ENCODE measurements at places on chromosomes 11 and 22.

DNA sequence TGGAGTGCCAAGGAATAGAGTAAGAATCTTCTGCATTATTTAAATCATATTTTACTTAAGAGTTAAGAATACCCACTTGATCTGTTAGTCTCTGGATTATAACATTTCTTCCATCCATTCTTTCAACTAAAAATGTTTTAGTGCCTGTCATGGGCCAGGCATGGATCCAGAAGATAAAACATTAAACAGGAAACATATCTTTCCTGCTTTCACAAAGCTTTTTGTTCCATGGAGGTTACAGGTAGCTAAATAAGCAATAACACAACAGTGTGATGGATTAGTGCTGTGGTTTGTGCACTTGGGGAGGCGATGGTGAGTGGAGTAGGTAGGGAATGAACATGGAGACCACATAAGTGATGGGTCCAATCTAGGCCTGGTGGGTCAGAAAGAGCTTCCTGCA is 258.5 kb downstream of the DDX10 start:
- no peak for DNase-seq

GRCh38 chr22:35766654-35767580 is 49.2 kb downstream of the APOL5 start:
- DNase-seq: peak; percentile 31

GRCh38 chr22:50688448-50688847 is 15.8 kb downstream of the SHANK3 start:
- DNase-seq: no peak

- no peak for DNase-seq
Observed at GRCh38 chr22:32511274-32511673, 36.7 kb downstream of the FBXO7 start.

DNA sequence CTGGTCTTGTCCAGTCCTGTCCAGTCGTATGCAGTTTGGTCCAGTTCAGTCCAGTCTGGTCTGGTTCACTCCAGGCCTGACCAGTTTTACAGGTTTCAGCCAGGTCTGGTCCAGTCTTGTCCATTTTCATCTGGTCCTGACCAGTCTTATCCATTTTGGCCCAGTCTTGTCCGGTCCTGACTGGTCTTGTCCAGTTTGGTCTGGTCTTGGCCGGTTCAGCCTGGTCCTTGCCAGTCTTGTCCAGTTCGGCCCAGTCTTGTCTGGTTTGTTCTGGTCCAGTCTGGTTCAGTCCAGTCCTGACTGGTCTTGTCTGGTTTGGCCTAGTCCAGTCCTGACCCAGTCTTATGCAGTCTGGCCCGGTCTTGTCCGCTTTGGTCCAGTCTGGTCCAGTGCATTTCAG is 380.2 kb downstream of the OR4C45 start:
- no peak for DNase-seq

GRCh38 chr11:29343465-29344333 is 673.1 kb downstream of the KCNA4 start:
- DNase-seq: peak; percentile 52

GRCh38 chr11:120335556-120335907 is 681 bp upstream of the ARHGEF12 start:
- no peak for DNase-seq

DNA sequence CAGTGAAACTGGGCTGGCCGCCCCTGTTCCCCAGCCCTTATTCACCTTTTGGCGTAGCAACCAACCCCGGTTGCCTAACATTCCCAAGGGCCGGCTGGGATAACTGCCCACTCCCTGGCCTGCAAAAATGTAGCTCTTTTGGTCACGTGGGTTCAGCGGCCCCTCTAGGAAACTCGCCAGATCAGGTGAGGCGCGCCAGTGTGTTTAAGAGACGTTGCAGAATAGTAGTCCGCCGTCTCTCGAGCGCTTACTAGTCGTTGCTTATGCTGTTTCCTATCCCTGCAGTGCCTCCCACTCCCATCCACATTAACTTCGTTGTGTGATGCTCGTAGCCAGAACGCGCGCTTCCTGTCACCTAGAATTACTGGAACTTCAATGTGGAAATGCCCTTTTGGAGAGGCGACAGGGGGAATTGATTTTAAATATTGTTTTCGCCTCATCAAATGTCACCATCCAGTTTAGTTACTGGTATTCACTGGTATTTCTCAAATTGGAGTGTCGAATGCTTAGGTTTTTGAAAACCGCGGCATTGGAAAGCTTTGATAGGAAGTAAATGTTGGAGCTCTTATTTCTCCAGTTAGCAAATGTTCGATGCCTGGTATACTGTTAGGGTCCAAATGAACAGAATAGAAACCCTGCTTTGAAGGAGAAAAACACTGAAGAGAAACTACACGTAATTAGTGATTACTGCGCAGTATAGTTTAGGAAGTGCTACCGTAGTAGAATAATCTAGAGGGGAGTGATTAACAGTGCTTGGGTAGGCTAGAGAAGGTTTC is 823 bp downstream of the CEP57 start:
- DNase-seq: peak; percentile 55

GRCh38 chr22:26998129-26998528 is 340.7 kb downstream of the MIAT start:
- no peak for DNase-seq

DNA sequence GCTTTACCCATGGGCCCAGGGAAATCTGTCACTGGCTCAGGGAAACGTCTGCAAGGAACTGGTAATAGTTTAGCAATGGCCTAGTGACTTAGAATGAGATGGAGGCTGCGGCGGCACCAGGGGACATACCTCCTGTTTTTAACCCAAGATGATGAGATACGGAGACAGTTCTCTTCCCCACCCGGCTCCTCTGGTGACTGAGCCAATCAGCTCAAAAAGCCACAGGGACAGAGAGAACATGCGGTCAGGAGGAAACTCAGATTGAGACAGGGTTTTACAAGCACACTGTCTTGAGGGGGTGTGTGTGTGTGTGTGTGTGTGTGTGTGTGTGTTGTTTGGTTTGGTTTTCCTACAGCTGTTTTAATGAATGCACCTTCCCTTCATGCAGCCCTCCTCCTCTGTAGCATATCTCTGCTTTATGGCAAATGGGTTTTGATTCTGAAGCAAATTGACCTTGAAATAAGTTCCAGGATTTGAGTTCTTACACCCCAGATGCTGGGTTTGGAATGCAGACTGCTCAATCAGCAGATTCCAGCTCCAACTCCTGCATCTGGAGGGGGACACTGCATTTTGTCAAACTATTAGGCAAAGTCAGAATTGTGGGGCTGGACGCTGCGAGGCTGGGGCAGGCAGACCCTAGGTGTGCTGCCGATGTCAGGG is 246.2 kb downstream of the NTM start:
- no peak for DNase-seq

DNA sequence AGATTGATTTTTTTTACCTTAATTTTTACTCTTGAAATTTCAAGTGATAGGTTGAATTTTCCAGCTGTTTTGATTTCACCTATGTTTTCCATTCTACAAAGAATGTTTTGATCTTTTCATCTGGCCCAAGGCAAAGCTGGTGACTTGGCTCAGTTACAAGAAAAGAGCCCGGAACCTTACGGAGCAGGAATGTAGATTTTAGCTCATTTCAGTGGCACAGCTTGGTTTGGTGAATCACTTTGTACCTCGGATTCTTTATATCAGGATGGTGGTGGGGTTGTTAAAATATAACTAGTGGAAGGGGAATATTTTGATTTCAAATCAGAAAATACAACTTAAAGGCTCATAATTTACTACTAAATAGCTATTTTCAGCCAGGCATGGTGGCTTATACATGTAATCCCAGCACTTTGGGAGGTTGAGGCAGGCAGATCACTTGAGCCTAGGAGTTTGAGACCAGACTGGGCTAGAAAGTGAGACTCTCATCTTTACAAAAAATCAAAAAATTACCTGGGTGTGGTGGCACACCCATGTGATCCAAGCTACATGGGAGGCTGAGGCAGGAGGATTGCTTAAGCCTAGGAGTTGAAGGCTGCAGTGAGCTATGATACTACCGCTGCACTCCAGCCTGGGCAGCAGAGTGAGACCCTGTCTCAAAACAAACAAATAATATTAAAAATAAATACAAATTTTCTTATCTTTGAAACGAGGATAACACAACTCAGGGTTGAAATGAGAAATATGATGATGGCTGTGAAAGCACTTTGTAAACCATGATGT is 9.4 kb upstream of the GRIK4 start:
- no peak for DNase-seq

DNA sequence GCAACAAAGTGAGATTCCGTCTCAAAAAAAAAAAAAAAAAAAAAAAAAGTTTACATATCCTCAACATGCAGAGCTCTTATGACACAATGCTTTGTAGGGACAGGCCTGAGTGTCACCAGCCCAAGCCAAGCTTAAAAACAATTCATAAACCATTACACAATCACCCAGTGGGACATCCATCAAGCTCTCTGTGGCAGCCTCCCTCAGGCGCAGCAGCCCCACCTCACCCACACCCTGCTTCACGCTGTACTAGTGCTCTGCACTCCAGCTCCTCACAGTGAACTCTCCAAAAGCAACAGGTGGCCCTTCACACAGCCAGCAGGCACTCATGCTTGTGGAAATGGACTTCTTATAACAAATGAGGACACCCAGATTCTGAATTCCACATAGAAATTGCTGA is 3.5 kb upstream of the FOXRED2 start:
- no peak for DNase-seq

DNA sequence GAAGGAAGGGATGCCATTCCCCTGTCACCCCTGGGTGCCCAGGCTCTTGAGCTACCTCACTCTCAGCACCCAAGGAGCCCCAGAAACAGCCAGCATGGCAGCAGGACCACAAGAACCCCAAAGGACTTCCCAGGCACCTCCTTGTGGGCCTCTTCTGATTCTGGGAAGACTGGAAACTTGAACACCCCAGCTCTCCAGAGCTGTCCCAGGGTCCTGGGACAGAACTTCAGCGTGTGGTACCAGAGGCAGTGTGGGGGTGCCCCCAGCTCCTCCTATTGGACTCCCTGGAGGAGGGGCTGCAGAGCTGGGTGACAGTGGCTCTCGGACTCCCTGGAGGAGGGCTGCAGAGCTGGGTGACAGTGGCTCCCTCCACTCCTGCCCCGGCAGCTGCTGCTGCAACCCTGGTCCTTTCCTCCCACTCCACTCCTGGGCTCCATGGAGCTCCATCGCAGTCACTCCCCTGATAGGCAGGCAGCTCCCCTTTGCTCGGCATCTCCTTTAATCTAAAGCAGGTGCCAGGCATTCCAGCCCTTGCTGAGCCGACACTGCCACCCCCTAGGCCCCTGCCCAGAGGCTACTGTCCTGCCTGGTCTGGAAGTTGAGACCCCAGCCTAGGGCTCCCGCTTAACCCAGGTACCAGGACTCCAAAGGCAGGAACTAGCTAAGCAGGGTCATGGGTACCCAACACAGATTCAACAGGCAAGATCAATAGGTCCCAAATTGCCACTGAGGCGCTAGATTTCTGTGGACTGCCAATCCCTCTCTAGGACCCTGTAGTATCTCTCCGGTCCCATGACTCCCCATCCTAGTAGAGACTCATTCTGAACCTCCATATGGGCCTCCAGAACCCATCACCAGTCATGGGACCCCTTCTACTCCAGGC is 2.7 kb downstream of the BCL9L start:
- DNase-seq: no peak

DNA sequence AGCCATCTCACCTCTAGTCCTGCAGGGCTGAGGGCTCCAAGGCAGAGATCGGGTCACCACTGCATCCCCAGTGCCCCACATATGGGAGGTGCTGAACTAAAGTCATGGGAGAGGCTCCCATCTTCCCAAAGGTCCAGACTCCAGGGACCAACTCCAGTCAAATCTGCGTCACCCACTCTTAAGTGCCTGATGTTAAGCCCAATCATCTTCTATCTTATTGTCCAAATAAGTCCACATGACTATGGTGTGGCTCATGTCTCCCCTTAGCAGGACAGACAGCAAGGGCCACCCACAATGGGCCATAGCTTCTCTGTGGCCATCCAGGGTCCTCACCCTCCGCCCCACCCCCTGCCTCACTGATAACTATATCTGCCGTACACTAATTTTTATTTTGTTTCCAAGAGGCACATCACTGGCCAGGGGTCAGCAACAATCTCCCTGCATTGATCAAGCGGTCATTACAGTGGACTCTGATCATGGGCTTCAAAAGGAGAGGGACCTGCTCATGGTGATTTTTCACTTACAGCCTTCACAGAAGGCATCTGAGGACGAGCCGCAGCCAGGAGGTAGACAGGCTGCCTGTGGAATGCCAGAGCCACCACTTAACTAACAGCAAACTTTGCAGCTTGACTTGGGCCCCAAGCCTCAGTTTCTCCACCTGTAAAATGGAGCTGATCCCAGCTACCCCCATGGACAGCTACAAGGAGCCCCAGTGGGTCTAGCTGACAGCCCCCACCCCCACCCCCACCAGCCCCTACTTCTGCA is 23.3 kb downstream of the MYH9 start:
- DNase-seq: no peak

- no peak for DNase-seq
Observed at GRCh38 chr11:37533830-37534229, 935.8 kb upstream of the RAG2 start.

- no peak for DNase-seq
Observed at GRCh38 chr11:116716621-116717020, 56.2 kb downstream of the BUD13 start.

GRCh38 chr11:43874738-43875137 is 5.9 kb upstream of the ALKBH3 start:
- no peak for DNase-seq

GRCh38 chr11:60982184-60982583 is 10.7 kb downstream of the CD6 start:
- no peak for DNase-seq

DNA sequence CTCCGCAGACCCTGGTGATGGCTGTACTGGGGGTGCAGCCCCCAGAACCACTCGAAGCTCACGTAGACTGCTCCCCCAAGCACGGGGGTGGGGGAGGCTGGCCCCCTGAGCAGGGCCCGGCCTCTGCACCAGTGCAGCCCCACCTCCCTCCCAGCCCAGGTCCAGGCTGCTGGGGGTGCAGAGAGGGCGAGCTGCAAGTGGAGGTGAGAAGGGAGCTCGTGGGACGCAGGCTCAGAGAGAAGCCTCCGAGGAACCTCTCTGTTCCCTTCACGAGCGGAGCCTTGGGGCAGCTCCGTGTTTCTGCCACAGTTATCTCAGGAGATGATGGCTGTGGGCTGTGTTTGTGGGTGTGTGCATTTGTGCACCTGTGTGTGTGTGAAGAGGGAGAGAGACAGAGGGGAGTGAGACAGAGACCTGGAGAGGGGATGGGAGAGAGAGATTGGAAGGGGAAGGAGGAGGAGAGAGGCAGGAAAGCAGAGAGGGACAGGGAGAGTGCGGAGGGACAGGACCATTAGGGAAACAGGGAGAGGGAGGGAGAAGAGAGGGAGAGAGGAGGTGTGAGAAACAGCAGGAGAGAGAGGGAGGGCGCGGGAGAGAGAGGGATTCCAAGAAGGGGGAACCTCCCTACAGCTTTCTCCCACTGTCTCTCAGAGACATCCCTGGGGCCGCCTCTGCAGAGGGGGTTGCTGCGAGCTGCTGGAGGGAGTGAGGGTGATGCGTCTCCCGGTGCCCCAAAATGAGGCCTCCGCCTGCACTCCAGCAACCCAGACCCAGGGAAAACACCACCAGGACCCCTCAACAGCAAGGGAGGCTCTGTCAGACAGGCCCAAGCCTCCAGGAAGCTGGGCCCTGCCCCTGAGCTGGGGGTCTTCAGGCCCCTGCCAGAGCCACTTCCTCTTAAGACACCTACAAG is 1488.6 kb downstream of the BRD1 start:
- DNase-seq: no peak

Data from pons (tissue), 1 donor.